Esophagus mucosa (tissue), 1 donor: ENCODE measurements at places on chromosomes 16 and 17.

- peak; percentile 15 for ATAC-seq
Measured at GRCh38 chr16:67542464-67542863, 13.8 kb downstream of the RIPOR1 start.

DNA sequence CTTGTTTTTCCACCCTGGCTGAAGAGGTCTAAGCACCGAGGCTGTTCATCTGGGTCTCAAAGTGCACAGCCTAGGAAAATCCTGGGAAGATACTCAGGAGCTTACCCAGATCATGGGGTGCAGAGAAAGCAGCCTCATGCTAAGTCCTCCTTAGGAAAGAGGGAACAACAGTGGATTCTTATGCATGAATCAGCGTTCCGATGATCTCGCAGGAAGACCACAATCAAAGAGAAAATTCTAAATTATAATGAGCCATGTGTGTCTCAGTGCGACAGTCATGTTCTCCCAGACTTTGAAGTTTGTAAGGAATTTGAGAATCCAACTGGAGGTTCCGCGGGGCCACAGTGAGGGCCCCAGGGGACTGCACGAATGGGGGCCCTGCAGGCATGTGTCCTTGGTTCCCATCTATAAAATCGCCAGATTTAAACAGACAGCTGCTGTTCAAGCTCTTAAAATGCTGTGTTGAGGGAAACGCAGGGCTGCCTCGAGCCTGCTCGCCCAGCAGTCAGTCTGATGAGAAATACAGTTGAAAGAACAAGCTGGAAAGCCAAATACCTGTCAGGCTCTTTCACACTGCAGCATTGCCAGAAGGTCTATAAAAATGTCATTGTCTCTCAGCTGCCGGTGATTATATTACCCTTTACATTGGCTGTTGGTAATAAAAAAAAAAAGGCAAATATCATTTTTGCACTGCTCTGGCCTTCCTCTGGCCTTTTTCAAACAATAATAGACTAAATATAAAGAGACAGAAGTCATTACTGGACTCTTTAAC lies 152.1 kb downstream of the PMP22 start:
- no peak for ATAC-seq

DNA sequence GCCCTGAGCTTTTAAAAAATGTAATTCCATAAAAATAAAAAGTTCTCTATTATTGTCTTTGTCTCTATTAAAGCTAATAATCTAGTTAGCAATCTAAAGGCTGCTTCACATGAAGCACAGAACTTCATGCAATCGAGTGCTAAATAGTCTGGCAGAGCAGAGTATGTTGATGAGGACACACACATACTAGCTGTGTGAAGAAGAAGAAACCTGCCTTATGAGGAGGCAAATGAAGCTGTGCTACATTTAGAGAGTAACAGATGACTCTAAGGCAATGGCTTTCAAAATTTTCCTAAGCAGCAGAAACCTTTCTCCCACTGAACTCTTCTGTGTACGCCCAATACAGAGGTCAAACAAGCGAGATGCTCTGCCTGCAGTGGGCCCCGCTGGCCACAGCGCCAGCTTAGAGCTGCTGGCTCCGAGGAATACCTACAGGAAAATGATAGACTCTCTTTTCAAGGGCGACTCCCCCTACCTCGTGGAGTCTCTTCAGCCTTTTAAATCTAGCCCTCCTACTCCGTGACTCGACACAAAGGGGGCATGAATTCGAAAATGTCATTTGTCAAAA lies 39.2 kb downstream of the GNA13 start:
- ATAC-seq: no peak

- ATAC-seq: no peak
Measured at GRCh38 chr16:9908613-9909012, 273.6 kb downstream of the GRIN2A start.

- ATAC-seq: peak; percentile 75
Measured at GRCh38 chr17:17766077-17766743, 70.6 kb downstream of the SREBF1 start.

- no peak for ATAC-seq
Measured at GRCh38 chr16:57801098-57801808, 1.0 kb downstream of the KIFC3 start.

- no peak for ATAC-seq
Measured at GRCh38 chr17:38883592-38884526, 14.0 kb downstream of the LASP1 start.

DNA sequence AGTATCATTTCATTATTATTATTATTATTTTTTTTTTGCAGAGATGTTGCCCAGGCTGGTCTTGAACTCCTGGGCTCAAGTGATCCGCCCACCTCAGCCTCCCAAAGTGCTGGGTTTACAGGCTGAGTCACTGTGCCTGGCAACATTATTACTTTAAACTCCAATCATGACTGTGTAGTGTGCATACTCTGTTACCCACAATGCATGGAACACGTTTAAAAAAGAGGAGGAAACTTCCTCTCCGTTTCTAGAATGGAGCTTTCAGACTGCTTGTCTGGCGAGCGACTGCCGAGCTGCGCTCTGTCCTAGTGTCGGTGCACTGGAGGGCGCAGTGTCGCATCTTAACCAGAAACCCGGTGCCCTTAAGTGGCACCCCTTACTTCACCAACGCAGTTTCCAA lies 22.1 kb upstream of the FASN start:
- ATAC-seq: no peak

- no peak for ATAC-seq
Measured at GRCh38 chr16:78838276-78838675, 738.8 kb downstream of the WWOX start.

DNA sequence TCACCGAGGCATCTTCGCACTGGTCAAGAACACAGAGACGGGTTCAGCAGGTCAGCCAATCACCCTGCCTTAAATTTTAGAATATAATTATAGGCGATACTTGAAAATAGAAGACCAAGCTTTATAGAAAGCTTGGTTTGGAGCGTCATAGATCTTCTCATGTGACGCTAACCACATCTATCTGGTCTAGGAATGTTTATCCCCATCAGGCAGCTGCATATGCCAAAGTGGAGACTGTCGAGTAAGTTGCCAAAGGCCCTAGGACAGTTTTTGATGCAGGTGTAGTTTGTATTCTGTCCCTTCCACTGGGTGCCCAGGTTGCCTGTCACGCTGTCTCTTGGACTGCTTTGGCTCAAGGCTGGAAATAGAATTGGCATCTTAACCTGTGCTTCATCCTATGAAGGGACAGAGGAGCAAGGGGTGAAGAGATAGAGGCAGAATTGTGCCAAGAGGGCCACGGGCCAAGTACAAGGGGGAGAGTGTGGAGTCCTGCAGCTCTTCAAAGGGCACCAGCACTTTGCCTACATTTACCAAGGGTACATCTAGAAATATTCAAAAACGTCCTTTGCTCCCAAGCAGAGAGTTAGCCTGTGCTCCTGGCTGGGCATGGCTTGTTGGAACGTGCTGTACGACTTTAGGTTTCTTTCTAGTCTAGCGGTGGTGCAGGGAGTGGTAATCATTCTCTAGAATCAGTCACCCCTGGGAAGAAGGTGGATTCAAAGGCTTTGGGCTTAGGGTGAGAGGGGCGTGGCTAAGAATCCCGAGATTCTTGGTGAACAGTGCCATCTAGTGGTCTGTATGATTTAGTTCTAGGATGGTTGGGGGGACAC lies 5.3 kb upstream of the WIPI1 start:
- ATAC-seq: peak; percentile 92

DNA sequence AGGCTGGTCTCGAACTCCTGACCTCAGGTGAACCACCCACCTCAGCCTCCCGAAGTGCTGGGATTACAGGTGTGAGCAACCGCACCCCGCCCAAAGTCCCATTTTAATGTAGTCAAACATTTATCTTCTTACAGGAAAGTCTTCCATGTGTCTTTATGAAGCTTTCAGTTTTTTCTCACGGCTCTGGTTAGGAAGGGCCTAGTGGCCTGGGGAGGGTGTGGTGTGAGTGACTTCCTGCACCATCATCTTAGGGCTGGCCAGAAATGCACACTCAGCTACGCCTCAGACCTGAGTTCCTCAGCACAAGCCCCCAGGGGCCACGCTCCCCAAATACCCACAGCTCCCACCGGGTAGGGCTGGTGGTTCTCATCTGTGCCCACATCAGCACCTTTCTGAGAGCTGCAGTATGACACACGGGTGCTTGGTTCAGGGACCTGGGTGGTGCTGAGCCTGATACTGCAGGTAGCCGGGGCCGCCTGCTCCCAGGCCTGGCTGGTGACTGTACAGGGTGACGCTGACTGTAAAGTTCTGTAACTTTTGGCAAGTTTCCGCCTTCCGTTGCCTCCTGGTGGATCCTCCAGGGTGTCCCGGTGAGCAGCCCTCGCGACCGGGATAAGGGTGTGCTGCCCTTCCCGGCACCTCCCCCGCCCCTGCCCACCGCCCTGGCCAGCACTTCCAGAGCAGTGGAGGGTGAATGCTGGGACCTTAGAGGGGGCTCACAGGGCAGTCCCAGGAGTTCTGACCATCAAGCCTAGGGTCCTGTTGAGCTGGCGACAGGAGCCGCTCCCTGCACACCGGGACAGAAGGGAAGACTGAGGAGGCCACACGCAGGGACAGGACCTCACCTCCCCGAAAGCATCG lies 52.5 kb downstream of the ZNF778 start:
- ATAC-seq: peak; percentile 38

DNA sequence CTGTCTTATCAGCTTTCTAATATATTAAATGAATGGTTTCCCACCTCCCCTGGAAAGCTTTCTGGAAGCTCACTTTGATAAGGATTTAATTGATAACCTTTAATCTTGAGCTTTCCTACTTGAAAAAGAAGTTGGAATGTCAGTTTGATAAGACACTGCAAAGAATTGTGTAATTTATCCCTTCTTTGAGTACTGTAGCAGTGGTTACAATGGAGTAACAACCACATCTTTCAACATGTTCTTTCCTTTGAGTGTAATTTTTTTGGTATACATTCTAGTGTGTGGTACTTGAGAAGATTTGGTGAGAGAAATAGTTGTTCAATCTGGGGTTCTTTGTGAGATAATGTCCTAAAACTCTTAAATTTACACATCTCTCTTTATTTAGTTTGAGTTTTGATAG lies 43.4 kb downstream of the CPD start:
- no peak for ATAC-seq

DNA sequence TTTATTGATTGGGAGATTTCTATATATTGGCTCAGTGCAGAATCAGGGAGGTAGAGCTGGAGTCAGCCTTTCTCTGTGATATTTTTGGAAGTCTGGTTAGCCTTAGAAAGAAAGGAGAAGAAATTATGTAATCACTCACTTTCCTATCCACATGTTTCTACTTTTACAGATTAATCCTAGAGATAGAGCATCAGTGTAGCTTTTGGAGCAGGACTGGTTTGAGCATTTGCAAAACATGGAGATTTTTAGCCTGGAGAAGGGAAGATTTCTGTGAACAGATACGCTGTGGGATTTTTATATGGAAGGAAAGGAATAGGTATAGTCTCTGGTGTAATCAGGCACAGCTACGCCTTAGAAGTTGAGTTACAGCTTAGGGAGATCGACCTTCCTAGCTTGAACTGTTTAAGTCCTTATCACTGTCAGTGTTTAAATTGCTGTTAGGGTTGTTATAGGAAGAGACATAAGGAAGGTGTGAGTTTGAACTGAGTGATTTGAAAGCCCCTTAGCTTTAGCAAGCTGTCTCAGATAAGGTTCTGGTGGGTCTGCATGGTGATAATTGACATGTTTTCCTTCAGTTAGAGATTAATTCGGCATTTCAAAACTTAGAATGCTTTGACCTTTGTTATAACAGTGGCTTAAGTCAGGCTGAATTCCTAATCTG lies 20.5 kb downstream of the METTL9 start:
- no peak for ATAC-seq

DNA sequence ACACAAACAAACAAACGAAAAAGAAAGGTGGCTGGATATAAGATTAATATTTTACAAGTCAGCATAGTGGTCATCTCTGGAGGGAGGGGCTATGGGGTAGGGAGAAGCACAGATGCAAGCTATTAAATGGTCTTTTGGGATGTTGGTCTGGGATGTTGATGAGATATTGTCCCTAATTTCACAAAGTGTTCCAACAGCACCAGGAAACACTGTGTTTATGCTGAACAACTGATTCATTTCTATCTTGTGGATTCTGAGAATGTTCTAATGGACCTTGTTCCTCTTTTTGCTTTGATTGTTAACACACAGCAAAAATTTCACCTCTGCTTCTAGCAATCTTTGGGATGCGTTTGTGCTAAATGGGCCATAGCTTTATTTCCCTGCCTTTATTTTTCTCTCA lies 9.7 kb downstream of the PECAM1 start:
- no peak for ATAC-seq

DNA sequence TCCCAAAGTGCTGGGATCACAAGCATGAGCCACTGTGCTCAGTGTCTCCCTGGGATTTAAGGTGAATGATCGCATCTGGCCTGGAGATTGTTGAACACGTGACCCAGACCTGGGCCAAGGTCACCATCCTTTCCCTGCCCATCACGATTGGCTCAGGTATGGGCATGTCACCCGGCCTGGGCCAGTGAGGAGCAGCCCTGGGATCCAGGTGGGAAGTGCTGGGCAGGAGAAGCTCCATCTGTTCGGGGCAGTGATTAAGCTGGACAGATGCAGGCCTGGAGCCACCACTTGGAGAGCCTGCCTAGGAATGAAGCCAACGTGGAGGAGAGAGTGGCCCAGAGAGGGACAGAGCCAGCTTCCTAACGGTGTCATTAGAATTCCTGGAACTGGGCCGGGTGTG lies 6.8 kb downstream of the LAT start:
- no peak for ATAC-seq

DNA sequence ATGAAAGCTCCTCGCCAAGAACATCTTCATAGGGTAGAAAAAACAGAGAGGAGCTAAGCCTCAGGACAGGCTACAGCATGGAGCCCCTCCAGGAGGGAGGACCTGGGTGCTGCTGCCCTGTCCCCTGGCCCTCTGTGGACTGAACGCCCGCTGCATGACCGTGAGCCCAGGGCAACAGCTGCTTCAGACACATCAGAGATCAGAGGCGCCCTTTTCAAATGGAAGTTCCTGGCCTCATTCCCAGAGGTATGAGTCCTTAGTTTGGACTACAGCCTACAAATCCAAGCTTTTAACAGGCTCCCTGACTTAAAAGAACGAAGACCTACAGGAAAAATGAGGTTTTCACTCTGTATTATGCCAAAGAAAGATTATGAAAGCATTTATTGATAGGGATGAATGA lies 48.5 kb downstream of the ZNF18 start:
- peak; percentile 57 for ATAC-seq

- no peak for ATAC-seq
Measured at GRCh38 chr16:81818568-81818896, 39.4 kb downstream of the PLCG2 start.

GRCh38 chr17:16328997-16329396 lies 24.3 kb downstream of the CENPV start:
- no peak for ATAC-seq

DNA sequence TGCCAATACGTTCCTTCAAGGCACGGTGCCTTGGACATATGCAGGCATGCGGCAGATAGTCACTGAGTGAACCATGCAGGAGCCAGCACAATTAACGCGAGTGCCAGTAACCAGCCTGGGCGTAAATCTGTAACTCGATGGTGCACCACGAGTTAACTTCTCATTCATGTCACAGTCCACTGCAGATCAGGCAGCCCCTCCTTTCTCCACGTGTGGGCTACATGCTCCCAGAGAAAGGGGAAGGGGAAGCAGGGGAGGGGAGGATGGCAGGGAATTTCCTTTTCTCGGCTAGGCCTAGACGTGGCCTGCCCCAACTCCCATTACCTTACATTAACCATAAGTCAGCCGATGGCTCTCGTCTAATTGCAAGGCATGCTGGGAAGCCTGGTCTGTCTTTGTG lies 287.9 kb downstream of the CPPED1 start:
- ATAC-seq: no peak

- ATAC-seq: no peak
Measured at GRCh38 chr16:55285586-55285985, 38.4 kb upstream of the IRX6 start.
